ENCODE measurements at places on chromosomes 6 and 20. TPM values are rescaled to one million over a fixed set of nuclear protein-coding genes. Genes with fewer than 3 reads are reported as not detected.

Gene TSBP1
- not detected for total RNA-seq

Gene OVOL2
- 0.34 TPM for total RNA-seq

Gene PNPLA1
- not detected for total RNA-seq

Gene MAFB
- not detected for total RNA-seq

Gene TXLNB
- 0.40 TPM for total RNA-seq

Gene CNBD2
- 5.5 TPM for total RNA-seq

Gene HDGFL1
- total RNA-seq, result not detected

Gene LY6G5B
- total RNA-seq, result 2.6 TPM
